ENCODE measurements at places on chromosomes 2 and 18. TPM values are rescaled to one million over a fixed set of nuclear protein-coding genes. Genes with fewer than 3 reads are reported as not detected.

DNA sequence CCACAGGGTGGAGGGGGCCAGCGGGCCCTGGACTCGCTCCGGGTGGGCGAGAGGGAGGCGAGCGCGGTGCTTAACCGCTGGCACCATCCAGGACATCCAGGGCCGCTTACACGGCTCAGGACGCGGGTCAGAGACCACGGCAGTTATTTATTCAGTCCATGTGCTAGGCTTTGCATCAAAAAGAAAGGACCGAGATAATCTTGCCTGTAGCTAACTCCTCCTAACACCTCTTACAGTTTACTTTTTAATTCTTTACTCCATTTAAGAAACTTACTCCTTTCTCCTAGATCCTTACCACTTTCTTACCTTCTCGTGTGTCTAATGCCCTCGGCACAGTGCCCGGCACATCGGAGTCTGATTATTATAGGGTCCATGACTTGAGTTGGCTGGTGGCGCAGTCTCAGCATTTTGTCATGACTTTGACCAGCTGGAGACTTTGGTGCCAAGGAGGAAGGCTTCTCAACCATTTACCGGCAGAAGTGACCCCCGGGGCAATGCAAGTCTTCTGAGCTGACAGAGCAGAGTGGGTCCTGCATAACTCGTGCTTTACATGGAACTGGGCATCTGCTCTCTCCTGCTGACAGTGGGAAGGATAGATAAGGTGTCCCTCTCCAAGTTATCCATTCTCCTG, 503 bp downstream of the ANXA4 start:
- H3K36me3 ChIP-seq = no peaks in the 10 kb centered on the region
- H3K4me1 ChIP-seq = peaks cover 5% of the 10 kb centered on the region
- DNase-seq = no peak

GRCh38 chr2:46770622-46771021, 145.0 kb downstream of the MCFD2 start:
- H3K27ac ChIP-seq = no peak overlapping the region
- H3K4me3 ChIP-seq = no peak overlapping the region
- H3K27me3 ChIP-seq = no peaks in the 10 kb centered on the region
- DNase-seq = no peak
- no peaks in the 10 kb centered on the region for H3K4me1 ChIP-seq
- H3K36me3 ChIP-seq = no peaks in the 10 kb centered on the region

Gene ATP6V1B1
- total RNA-seq = 2.5 TPM

- H3K27me3 ChIP-seq = no peaks in the 10 kb centered on the region
- H3K36me3 ChIP-seq = no peaks in the 10 kb centered on the region
- H3K27ac ChIP-seq = peak overlapping the region; percentile 2
- peaks cover 4% of the 10 kb centered on the region for H3K4me1 ChIP-seq
Measured at GRCh38 chr2:178298785-178299212, 104.5 kb downstream of the OSBPL6 start.

DNA sequence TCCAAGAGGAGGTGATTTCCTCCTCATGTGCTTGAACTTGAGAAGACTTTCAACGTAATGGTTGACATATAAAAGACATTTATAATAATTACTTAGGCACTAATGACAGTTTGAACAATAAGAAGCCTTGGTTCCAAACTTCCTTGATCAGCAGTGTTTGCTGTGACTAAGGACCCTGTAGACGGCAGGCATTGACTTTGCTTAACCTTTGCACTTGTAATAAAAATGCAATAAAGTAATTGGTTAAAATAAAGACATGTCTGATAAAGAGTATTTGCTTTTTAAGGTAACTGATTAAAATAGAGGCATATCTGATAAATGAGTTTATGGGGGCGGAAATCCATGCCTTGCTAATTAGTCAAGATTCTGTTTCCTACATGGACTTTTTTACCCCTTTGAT, 82.2 kb upstream of the ST8SIA3 start:
- H3K27me3 ChIP-seq = no peaks in the 10 kb centered on the region
- H3K4me3 ChIP-seq = no peak overlapping the region
- DNase-seq = no peak
- H3K4me1 ChIP-seq = no peaks in the 10 kb centered on the region

Gene NAB1
- total RNA-seq = 63.3 TPM

DNA sequence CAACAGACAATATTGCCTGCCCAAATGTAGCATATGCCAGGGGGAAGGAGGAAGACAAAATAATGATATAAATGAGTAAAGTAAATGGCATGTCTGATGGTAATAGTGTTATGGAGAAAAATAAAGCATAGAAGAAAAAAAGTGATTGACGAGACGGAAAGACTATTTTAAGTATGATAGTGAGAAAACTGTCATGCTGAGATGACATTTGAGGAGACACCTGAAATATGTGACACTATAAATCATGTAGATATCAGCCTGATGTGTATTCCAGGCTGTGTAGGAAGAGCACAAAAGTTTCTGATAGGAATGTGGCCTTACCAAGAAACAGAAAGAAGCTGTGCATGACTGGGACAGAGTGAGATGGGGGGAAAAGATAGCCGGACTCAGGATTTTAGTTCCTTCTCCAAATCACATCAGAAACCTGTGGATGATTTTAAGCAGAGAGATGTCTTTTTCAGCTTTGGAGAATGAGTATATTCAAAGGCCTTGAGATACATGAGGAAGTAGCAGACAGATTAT, 387.3 kb upstream of the SYT4 start:
- no peak overlapping the region for H3K27ac ChIP-seq
- no peaks in the 10 kb centered on the region for H3K4me1 ChIP-seq
- no peaks in the 10 kb centered on the region for H3K36me3 ChIP-seq
- no peak overlapping the region for H3K4me3 ChIP-seq

- no peak overlapping the region for H3K4me3 ChIP-seq
- H3K4me1 ChIP-seq = peaks cover 8% of the 10 kb centered on the region
- H3K27me3 ChIP-seq = no peaks in the 10 kb centered on the region
- no peak for DNase-seq
Measured at GRCh38 chr2:53632714-53633113, 134.9 kb upstream of the CHAC2 start.

Gene TUBA4B
- total RNA-seq = not detected

Gene XIRP2
- total RNA-seq = 1.3 TPM

- no peaks in the 10 kb centered on the region for H3K4me1 ChIP-seq
- no peak overlapping the region for H3K4me3 ChIP-seq
- no peak for DNase-seq
- H3K36me3 ChIP-seq = no peaks in the 10 kb centered on the region
- no peaks in the 10 kb centered on the region for H3K27me3 ChIP-seq
Measured at GRCh38 chr2:190763901-190764514, 115.1 kb downstream of the NAB1 start.

Gene G6PC2
- total RNA-seq = not detected

Data from tibial nerve (tissue), 4 donors.